ENCODE measurements at places on chromosomes 5 and 9.

GRCh38 chr5:177958696-177959095 lies 37.3 kb downstream of the PROP1 start:
- no peak for DNase-seq

DNA sequence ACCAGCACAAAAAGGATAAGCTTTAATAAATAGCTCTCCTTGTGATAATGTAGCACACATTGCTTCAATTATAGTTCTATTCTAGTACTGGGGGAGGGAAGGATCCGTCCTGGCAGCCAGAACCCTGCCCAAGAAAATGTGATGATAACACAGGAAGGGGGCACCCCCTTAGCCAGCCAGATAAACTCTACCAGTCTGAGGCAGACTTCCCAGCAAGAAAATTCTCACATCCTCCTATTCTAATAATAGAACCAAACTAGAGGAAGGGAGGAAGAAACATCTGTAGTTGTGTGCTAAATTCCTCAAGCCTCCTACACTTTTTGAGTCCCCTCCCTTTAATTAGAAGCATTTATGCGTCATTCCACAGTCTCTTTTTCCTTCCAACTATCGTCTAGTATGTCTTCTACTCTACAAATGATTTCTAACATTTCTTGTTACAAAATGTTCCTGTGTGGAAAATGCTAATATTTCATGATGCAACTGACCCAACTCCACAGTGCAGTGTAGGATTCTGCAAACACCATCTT lies 261.0 kb downstream of the SEMA5A start:
- no peak for DNase-seq

GRCh38 chr9:102985162-102985895 lies 9.8 kb upstream of the CYLC2 start:
- no peak for DNase-seq

DNA sequence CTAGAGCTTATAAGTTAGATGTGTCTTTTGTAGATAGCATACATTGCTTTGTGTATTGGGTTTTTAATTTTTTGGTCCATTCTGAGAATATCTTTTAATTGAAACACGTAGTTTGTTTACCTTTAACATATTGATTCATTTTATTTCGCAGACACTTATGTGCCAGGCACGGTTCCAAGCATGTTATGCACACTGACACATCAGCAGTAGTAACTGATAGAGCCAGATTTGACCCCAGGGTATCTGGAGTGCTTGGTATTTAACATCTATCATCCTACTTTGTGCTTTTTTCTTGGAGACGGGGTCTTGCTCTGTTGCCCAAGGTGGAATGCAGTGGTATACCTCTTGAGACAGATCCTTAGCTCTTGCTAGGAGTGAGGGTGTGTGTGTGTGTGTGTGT lies 71.9 kb downstream of the USP20 start:
- no peak for DNase-seq

DNA sequence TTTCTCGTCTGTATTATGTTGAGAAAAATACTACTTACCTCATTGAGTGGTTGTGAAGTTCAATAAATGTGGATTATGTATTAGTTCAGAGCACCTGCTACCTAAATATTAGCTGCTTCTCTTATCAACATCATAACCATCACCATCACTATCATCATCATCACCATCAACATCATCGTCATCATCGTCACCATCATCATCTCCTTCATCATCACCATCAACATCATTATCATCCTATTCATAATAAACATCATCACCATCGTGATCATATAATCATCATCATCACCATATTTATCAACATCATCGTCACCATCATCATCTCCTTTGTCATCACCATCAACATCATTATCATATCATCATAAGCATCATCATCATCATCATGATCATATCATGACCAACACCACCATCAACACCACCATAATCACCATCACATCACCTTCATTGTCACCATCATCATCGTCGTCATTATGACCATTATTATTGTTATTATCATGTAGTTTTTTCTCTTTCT lies 181.0 kb upstream of the ADCY2 start:
- no peak for DNase-seq

DNA sequence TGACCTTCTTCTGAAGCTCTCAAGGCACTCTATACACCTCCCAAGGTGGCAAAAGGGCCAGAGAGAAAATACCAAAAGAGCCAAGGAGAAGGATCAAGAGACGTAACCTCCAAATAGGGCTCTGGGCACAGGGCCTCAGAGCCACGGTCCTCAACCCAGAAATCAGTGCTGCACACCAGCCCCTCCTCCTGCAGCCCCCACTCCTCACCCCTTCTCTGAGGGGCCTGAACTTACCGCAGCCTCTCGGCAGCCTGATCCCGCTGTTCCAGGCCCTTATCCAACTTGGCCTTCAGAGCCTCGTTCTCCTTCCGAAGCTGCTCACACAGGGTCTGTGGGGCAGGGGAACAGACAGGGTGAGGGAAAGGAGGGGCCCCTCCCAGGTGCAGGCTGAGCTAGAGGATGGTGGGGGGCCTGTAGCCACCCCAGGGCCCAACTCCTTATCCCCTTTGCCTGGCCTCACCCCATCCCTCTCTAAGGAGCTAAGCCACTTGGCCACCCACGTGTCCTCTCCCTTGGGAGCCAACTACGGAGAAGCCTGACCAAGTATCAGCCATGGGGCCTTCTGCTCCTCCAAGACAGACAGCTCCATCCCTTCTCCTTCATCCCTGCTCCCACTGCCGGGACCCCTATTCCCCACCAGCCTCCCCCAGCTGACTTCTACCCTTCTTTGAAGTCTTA lies 28.8 kb downstream of the TNIP1 start:
- DNase-seq = no peak

DNA sequence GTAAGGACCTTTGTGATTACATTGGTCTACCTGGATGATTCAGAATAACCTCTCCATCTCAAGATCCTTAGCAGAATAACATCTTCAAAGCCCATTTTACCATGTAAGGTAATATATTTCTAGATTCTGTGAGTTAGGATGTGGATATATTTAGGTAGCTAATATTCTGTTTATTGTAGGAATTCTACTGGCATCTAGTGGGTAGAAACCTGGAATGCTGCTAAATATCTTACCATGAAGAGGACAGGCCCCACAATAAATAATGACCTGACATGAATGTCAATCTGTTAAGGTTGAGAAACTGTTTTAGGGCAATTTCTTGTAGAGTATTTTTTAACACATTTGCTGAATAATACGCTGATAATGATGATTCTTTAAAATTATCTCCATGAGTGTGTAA lies 426.8 kb downstream of the MAN2A1 start:
- DNase-seq = no peak

GRCh38 chr5:93580927-93581445 lies at the start of gene NR2F1-AS1:
TSS of gene NR2F1-AS1 (minus strand) at chr5:93581219.
- DNase-seq = no peak

DNA sequence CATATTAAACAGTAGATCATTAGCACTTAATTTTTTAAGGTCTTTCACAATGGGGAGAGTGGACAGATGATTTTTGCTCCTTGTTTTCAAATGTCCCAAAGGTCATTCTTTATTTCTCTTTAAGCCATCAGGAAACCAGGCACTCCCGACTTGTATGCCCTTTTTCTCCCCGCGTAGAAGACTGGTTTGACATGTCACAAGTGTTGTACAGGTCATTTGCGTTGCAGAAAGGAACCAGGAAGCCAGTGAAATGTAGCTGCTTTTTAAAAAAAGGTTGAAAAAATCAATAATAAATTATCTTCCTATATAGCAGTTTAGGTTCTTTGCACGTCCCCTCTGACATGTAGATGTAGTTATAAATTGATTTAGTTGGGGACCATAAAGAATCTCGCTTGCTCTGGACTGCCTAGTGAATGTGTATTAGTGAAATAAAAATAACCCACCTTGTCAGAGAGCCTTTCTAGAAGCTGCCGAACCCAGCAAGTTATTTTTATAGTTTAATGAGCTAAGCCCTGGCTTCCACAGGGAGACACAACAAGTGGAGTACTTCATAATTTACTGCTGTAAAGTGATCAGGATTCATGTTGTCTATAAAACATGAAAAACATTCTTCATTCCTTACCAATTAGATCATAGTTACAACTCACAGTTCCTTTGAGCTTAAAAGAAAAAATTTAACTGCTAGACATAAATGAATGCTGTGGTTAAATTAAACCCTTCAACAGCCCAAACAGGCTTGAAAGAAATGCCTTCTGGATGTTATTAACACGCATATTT lies 404.6 kb downstream of the CSNK1G3 start:
- no peak for DNase-seq

DNA sequence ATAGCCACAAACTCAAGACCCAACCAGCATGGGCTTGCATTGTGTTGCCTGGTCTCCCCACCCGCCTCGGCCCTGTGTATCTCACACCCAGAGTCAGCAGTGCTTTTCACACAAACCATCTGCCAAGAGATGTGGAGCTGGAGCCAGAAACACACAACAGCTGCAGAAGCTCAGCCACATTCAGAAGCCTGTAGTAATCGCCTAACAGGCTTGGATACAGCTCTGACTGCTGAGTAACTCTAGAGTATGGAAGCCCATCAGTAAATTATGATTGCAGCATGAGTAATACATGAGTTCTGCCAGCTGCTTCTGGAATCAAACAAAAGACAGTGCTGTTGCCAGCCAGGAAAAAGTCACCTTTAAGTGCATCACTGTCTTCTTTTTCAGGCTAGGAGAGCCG lies 16.0 kb downstream of the TEK start:
- no peak for DNase-seq

GRCh38 chr9:132160802-132161742 lies 786 bp upstream of the NTNG2 start:
- DNase-seq = peak; percentile 69

DNA sequence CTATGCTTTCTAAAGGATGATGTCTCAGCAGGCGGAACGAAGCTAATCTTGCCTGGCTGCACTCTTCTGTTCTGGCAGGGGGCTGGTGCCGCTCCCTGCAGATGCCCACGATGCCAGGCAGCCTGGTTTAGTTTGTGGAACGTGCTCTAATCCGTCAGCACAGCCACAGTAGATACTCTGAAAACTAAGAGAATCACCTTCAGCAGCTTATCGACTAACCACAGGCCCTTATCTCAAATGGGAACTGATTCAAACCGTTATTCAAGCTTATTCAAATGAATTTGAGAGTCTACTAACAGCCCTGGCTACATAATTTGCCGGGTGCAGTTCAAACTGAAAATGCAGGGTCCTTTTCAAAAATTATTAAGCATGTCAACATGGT lies 246.6 kb upstream of the ANKRD55 start:
- DNase-seq = no peak

GRCh38 chr9:123349691-123350480 lies 6.1 kb upstream of the CRB2 start:
- peak; percentile 65 for DNase-seq

- peak; percentile 79 for DNase-seq
These were observed 18.1 kb upstream of the SSBP2 start for GRCh38 chr5:81768935-81769452.

GRCh38 chr9:37551468-37551867 lies 24.7 kb downstream of the FBXO10 start:
- no peak for DNase-seq

GRCh38 chr5:1209896-1210776 lies 8.7 kb downstream of the SLC6A19 start:
- DNase-seq = no peak

DNA sequence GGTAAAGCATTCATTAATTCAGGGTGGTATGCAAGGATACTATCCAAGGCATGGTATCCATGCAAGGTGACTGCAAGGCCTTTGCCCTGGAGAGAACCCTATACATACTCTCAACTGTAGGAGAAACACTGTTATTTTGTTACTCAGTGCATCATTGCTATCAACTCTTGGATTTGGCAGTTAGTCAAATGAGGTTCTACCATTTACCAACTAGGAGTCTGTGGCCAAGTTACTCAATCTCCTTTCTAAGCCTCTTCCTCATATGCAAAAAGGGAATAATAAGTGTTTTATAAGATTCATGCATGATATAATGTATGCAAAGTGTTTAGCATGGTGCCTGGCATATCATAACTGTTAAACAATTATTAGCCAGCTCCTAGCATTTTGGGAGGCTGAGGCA lies 4.0 kb downstream of the PCDHGC3 start:
- DNase-seq = peak; percentile 42

GRCh38 chr5:140108093-140109017 lies 5.6 kb upstream of the PURA start:
- peak; percentile 17 for DNase-seq

GRCh38 chr5:1551426-1552301 lies 27.9 kb upstream of the LPCAT1 start:
- no peak for DNase-seq

- no peak for DNase-seq
These were observed 50.0 kb downstream of the MRPS27 start for GRCh38 chr5:72270037-72270436.

DNA sequence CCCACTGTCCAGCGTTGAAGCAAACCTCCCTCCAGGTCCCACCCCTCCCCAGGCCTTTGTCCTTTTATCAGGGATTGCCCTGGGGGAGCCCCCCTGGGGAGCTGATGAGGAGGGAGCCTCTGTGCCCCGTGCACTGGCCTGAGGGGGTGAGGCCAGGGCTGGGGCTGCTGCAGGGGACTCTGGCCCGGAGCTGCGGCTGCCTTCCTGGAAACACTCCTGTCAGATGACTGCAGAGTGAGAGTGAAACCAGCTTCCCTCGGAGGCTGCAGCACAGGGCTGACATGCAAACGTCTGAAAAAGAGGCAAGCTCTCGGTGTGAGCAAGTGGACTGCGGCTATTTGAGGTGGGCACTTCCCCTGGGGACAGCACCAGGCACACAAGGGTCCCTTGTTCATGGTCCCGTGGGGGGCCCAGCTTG lies 4.6 kb upstream of the TRAF2 start:
- peak; percentile 84 for DNase-seq

DNA sequence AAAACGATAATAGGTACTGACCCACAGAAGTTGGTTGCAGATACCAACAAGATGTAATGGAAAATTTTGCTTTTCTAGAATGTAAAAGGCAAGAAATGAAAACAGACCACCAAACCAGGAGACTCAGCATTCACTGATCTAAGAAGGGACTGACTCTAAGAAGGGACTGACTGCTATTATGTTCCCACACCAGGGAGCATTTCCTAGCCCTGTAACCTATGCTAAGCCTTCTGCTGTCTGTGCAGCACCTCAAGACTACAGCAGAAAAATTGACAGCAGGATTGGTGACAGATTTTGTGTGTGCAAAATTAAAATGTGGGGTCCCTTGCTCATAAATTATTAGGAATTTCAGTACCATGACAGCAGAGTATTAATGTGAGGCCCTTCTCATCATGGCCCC lies 154.8 kb downstream of the GABRB2 start:
- no peak for DNase-seq

GRCh38 chr9:15642369-15642962 lies 89.6 kb downstream of the CCDC171 start:
- peak; percentile 63 for DNase-seq

All from suppressor macrophage treated with lipopolysaccharide for 1 hour (primary cell).